Stimulated activated CD4-positive, alpha-beta T cell treated with anti-CD3 and anti-CD28 coated beads, Interleukin-4, amount 100 ng/mL, for 48 hours (primary cell): ENCODE measurements at places on chromosomes 4 and X.

GRCh38 chr4:125515016-125515415 is 200.3 kb downstream of the FAT4 start:
- DNase-seq, result no peak

- DNase-seq, result no peak
These were observed 53.4 kb upstream of the COL25A1 start for GRCh38 chr4:109355835-109356234.

DNA sequence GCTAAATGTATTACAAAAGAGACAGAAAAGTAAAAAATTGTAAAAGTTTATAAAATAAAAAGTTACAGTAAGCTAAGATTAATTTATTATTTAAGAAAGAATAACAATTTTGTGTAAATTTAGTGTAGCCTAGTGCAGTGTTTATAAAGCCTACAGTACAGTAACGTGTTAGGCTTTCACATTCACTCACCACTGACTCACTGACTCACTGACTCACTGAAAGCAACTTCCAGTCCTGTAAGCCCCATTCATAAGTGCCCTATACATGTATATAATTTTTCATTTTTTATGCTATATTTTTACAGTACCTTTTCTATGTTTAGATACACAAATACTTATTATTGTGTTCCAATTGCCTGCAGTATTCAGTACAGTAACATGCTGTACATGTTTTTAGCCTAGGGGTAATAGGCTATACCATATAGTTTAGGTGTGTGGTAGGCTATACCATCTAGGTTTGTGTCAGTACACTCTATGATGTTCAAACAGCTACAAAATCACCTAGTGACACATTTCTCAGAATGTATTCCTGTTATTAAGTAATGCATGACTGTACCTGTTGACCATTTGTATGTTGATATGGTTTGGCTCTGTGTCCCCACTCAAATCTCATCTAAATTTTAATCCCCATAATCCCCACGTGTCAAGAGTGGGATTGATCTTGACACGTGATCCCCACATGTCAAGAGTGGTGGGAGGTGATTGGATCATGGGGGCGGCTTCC is 57.9 kb downstream of the CFAP299 start:
- DNase-seq, result peak; percentile 10

GRCh38 chrX:155966876-155967275 is 30.6 kb upstream of the IL9R start:
- no peak for DNase-seq

DNA sequence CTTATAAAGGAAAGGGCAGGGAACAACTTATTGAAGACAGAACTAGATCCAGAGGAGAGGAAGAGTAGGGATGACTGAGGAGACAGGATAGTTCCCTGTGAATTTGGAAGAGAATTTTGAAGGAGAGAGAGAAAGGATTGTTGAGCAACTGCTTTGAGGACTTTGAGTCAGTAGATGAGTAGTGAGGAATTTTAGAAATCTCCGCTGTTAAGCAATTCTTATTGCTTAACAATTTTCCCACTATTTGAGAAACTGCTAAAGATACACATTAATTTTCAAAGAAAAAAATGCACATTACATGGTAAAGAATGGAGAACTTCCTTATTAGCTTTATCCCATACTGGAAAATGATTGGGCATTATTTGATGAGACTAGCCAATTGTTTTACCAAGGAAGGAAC is 116.3 kb upstream of the NRK start:
- no peak for DNase-seq

GRCh38 chr4:70842761-70843435 is 3.2 kb upstream of the GRSF1 start:
- DNase-seq, result no peak

GRCh38 chr4:38805530-38806145 is 1.0 kb upstream of the TLR1 start:
- DNase-seq, result peak; percentile 9

- DNase-seq, result no peak
These were observed 64.4 kb downstream of the HADH start for GRCh38 chr4:108054025-108054638.

DNA sequence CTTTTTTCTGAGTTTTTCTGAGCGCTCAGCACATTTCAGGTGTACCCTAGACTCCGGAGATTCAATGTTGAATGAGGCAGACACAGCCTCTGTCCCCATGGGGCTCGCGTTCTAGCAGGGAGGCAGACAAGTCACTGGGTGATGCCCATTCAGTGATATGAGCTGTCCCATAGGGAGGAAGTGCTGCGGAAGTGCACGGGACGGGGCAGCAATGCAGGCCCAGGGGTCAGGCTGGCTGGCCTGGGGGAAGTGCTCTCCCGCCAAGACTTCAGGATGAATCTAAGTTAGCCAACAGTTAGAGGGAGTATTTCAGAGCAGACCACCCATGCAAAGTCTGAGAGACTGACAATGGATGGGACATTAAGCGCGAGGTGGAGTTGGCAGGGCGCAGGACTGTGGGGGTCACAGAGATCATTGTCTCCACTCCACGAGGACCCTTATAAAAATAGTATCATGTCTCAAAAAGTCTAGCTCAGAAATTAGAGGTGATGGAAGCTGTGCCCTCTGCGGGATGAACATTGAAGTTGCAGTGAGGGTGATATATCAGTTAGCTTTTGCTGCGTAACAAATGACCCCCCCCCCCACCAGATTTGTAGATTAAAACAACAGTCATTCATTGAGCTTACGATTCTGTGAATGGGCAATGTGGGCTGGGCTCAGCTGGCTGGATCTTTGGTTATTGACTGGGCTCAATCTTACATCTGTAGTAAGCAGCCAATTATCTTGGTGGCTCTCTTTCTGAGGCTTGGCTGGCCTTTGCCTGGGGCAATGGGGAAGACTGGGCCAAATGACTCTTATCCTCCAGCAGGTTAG is 16.4 kb downstream of the PSAPL1 start:
- no peak for DNase-seq

DNA sequence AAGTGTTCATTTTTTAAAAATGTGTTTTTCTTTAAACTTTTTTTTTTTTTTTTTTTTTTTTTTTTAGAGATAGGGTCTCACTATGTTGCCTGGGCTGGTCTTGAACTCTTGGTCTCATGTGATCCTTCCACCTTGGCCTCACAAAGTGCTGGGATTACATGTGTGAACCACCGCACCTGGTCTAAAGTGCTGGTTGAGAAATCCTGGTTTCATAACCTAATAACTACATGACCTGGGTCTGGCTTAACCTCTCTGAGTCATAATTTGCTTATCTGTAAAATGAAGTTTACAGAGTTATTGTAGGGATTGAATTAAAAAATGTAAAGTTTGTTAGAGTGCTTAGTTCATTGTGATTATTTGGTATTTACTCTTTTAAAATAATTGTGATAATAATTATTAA is 5.2 kb downstream of the HSD17B13 start:
- no peak for DNase-seq

GRCh38 chr4:42101446-42101975 is 50.9 kb downstream of the BEND4 start:
- no peak for DNase-seq

DNA sequence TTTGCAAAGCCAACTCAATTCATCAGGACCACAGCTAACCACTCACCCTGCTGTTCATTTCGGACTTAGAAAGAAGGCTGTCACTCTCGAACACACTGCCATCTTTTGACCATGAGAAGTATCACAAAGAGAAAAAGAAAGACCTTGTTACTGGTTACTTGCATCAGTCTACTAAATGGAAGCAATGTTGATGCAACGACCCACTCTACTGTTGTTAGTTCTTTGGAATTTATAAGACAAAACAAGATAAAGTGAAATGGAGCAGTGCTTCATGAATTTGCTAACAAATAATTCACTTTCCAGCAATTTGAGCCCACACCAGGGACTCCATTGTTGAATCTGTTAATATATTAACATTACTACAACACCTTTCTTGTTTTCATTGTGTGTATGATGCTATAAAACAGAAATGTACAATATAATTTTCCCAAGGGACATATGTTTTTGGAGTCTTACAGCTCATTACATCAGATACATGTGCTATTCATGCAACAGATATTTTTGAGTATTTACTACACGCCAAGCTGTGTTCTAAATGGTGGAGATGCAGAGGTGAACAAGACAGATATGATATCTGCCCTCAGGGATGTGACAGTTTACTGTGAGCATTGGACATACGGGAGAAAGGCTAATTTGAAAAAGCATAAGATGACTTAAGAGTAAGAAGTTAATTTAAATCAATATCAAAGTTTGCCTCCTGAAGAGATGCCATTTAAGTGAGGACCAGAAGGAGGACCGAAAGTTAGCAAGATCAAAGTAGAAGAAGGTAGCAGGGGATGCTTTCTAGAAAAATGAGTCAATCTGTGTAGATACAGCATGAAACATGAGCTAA is 87.2 kb downstream of the AREG start:
- DNase-seq, result no peak

GRCh38 chrX:13397878-13398818 is 78.3 kb upstream of the ATXN3L start:
- DNase-seq, result no peak

DNA sequence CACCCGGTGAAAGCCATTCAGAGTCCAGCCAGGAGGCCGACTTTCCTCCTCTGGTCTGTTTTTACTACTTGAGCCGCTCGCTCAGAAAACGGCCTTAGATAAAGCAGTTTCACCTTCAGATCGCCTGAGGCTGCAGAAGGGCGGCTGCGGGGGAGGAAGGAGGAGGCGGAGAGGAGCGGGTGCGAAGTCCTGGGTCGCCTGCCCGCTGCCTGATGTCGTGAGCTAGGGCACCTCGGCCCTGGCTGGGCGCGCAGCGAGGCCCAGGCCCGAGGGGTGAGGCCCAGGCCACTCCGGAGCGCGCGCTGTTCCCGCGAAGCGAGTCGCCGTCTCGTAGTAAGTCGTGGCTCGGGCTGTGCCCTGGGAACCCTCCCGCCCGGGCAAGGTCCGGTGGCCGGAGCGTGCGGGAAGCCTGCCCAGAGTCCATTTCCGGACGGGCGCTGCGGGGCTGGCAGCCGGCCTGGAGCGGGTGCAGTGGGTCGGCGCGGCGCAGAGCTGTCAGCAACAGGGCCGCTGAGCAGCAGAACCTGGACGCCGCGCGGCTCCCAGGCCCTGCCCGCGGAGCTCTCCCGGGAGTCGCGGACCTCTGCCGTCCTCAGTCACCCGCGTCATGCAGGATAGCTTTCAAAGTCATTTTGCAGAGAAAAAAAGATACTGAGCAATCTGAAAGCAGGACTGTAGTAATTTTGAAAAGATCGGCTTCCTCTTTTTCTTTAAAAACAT is 18.6 kb downstream of the TRIM2 start:
- peak; percentile 12 for DNase-seq

DNA sequence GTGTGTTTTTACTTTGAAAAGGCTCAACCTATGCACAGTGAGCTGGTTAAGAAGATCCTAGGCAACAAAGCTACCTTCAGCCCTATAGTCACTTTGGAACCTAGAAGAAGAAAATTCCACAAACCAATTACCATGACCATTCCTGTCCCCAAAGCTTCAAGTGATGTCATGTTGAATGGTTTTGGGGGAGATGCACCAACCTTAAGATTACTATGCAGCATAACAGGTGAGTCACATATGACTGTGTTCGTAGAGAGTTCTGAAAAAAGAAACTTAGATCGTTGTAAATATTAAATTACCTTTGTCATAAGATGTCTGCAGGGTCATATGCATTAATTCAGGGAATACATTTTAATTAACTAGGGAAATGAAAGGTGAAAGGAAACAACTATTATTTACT is 287.1 kb downstream of the ANK2 start:
- no peak for DNase-seq

- no peak for DNase-seq
These were observed 103.9 kb downstream of the ADGRA3 start for GRCh38 chr4:22412013-22412412.

- DNase-seq, result no peak
These were observed 1.1 kb upstream of the PCDH19 start for GRCh38 chrX:100410901-100411801.

DNA sequence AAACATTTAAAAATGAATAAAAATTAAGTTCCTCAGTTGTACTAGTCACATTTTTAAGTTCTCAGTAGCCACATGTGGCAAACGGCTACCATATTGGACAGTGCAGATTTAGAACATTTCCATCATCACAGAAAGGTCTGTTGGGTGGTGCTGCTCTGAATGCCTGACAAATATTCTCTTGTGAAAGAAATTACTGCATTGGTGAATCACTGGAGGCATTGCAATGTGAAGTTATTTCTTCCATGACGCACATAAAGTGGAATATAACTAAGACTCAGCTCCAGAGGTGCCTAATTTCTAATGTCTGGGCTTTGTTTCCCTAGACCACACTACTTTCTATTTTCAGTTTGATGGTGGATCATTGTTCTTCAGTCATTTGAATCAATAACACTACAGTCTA is 44.9 kb downstream of the CLNK start:
- no peak for DNase-seq

DNA sequence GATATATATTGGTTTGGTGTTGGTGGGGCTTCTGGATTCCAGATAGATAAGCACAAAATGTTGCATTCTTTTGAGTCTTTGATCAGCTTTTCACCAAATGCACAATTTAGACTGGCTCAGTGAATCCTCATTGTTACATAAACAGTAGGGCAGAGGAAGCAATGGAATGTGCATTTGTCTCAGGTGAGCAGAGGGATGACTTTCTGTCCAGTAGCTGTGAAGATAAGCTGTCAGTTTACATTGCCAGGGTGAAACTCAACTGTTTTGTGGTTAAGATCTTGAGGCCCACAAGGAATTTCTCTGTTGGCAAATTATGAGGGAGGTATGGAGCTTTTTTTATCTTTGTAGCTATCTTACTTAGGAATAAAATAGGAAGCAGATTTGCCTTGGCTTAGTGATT is 168.0 kb downstream of the GALNTL6 start:
- no peak for DNase-seq
